Stimulated activated CD8-positive, alpha-beta memory T cell treated with anti-CD3 and anti-CD28 coated beads, Interleukin-2, amount 100 ng/mL, for 1 hour (primary cell): ENCODE measurements at places on chromosomes 1 and 21.

DNA sequence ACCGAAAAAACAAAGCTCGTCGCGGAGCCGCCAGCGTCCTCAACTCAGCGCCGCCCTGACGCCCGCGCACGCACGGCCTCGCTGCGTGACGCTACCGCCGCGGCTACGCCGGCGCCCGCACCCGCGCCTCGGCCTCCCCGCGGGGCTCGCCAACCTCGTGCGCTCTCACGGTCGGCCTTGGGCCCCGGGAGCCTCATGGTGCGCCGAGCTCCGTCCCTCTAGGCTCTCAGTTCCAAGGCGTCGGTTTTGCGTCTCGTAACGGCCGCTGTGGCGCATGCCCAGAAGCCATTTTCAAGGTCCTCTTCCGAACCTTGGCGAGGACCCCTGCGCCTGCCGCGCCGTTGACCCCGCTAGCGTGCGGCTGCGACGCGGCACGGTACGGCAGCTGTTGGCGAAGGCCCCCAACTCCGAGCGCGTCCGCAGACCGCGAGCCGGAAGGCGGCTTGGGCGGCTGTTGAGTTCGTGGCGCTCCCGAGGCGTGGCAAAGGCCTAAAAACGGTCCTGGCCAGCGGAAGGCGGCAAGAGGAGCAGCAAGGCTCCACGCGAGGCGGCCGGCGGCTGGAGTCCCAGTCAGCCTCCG is at the start of gene HENMT1:
Gene HENMT1, minus strand, starts transcription at position 64 of the 580 bp plus-strand sequence. CDS start 1,209 bp downstream, outside the sequence.
- DNase-seq = peak; percentile 56

GRCh38 chr1:156281693-156282478 is 739 bp downstream of the SMG5 start:
- no peak for DNase-seq

GRCh38 chr1:242629396-242629795 is 104.9 kb upstream of the PLD5 start:
- DNase-seq = no peak

DNA sequence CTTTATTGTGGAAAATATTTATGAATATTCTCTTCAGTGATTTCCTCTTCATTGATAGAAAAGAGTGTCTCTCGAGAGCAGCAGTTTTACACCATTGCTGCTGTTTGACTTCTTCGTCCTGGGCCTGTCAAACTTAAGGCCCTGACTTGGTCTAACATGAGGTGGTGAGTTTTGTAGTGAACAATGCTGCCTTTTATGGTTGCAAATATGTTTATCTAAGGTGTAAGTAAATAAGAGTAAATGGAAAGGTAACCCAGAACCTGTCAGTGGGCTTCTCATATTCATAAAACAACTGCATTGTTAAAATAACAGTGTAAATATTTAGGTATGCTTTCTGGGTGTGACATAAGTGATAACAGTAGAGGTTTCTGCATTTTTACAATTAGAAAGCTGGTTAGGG is 62.8 kb upstream of the SCCPDH start:
- no peak for DNase-seq
